A549 treated with CpdA at 1 μM for 4 hours (cell line): ENCODE measurements at places on chromosomes 4 and X. TPM values are rescaled to one million over a fixed set of nuclear protein-coding genes. Genes with fewer than 3 reads are reported as not detected.

Gene NDUFB11
- total RNA-seq: 130 to 177 TPM (median 174 TPM) in 5 replicates

Gene KLHL15
- 4.3 to 5.8 TPM (median 5.0 TPM) in 5 replicates for total RNA-seq

Gene DRP2
- total RNA-seq: 0.16 to 0.30 TPM (median 0.25 TPM) in 5 replicates

Gene STPG2
- total RNA-seq: not detected in 5 replicates

Gene CTAG2
- total RNA-seq: not detected in 5 replicates

Gene SPANXC
- 0.71 to 1.4 TPM (median 1.0 TPM) in 4 of 5 replicates, not detected in the other for total RNA-seq

Gene GNRHR
- not detected in 5 replicates for total RNA-seq

Gene SUPT20HL1
- total RNA-seq: not detected in 5 replicates

Gene GAGE12E
- total RNA-seq: not detected in 5 replicates

Gene ADGRL3
- 0.01 to 0.05 TPM (median 0.02 TPM) in 3 of 5 replicates, not detected in the others for total RNA-seq

Gene MAP7D2
- 5.0 to 6.6 TPM (median 5.6 TPM) in 5 replicates for total RNA-seq

Gene CLDN34
- not detected in 5 replicates for total RNA-seq

Gene DAPP1
- not detected in 5 replicates for total RNA-seq

Gene HPF1
- total RNA-seq: 16.6 to 22.7 TPM (median 17.3 TPM) in 5 replicates

Gene TRIM61
- total RNA-seq: not detected in 5 replicates

Gene GABRG1
- not detected in 5 replicates for total RNA-seq

Gene RASSF6
- total RNA-seq: 0.57 to 0.90 TPM (median 0.83 TPM) in 5 replicates

Gene FAM47E
- 0.08 to 0.23 TPM (median 0.08 TPM) in 3 of 5 replicates, not detected in the others for total RNA-seq

Gene CCKAR
- not detected in 5 replicates for total RNA-seq

Gene FAM9B
- total RNA-seq: not detected in 5 replicates

Gene SORBS2
- total RNA-seq: 0.14 to 0.32 TPM (median 0.29 TPM) in 4 of 5 replicates, not detected in the other

Gene UGDH
- total RNA-seq: 274 to 474 TPM (median 292 TPM) in 5 replicates

Gene CFAP299
- total RNA-seq: not detected in 5 replicates

Gene NLGN4X
- not detected in 5 replicates for total RNA-seq

Gene BMX
- not detected in 5 replicates for total RNA-seq

Gene PLAC8
- 0.93 to 1.3 TPM (median 1.0 TPM) in 5 replicates for total RNA-seq

Gene RHOXF1
- not detected in 5 replicates for total RNA-seq

Gene TEX13A
- not detected in 5 replicates for total RNA-seq

Gene BMPR1B
- total RNA-seq: 4.5 to 9.0 TPM (median 7.4 TPM) in 5 replicates

Gene CLDN2
- total RNA-seq: 7.9 to 10.0 TPM (median 8.7 TPM) in 5 replicates

Gene GAGE13
- not detected in 5 replicates for total RNA-seq

Gene DDX53
- not detected in 5 replicates for total RNA-seq

Gene FGD1
- 6.4 to 9.3 TPM (median 7.2 TPM) in 5 replicates for total RNA-seq

Gene SSX3
- not detected in 5 replicates for total RNA-seq

Gene PAGE2
- total RNA-seq: not detected in 5 replicates

Gene ATP8A1
- 0.03 to 0.23 TPM (median 0.05 TPM) in 5 replicates for total RNA-seq

Gene RNF212
- 1.2 to 3.6 TPM (median 2.5 TPM) in 5 replicates for total RNA-seq

Gene AMMECR1
- 7.0 to 7.8 TPM (median 7.2 TPM) in 5 replicates for total RNA-seq
